ENCODE measurements at places on chromosomes 4 and X. TPM values are rescaled to one million over a fixed set of nuclear protein-coding genes. Genes with fewer than 3 reads are reported as not detected.

GRCh38 chrX:76202471-76202870 lies 29.6 kb downstream of the PBDC1 start:
- no peak for DNase-seq

GRCh38 chrX:125101971-125102755 lies 217.5 kb upstream of the TEX13C start:
- DNase-seq: no peak

DNA sequence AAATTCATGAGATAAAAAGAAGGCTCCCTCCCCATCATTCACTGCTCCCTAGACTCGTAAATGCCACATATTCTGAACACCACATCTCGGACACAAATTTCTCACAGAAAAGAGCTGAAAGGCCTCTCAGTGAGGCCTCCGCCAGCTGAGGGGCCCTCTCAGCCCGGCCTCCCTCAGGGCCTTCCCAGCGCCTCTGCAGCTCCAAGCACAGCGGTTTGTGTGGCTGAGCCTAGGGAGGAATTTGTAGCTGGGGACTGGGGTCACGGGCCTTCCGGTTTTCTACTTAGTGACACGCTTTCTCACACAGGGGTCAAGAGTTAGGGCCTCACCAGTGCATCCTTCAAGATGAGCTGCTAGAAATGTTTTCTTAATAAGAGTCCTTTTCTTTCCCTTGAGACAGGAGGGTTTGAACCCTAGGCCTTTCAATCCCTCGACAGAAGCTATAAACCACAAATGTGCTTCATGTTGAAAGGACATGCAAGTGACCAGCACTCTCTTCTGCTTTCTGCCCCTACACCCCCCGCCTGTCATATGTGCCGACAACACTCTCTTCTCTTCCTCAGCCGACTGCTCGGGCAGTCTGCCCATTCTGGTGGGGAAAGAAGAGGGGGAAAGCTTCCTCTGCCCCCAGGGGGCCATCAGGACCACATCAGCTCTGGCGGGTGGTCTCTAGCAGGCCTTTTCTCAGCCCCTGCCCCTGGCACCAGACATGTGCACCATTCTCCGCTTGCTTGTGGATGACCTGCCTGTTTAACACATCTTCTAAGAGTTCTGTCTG lies 104.9 kb downstream of the CHIC2 start:
- DNase-seq: no peak

Gene UGT2B11
- not detected for total RNA-seq

DNA sequence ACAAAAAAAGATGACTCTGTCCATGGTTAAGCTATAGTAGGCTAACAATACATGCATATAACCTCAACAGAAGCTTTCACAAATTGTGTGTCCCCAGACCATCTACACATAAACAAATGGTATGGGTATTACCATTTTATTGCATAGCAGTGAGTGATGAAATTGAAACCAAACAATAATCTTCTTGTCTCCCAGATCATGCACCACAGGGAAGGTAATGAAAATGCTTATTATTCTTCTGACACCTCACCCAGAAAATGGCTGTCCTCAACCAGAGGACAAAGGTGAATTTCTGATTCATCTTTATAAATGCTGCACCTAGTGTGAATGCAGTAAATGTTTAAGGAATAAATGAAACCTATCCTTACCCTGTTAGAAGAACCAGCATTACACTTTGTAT lies 8.0 kb downstream of the PRSS12 start:
- DNase-seq: no peak

Gene TLL1
- total RNA-seq: 3.0 TPM

GRCh38 chrX:77628294-77629025 lies 157.6 kb downstream of the ATRX start:
- no peak for DNase-seq

Gene SCML2
- total RNA-seq: 0.90 TPM

GRCh38 chrX:94058728-94059382 lies 384.8 kb downstream of the FAM133A start:
- DNase-seq: no peak

Gene PACRGL
- total RNA-seq: 8.5 TPM

- no peak for DNase-seq
These were observed 217.8 kb downstream of the MID1IP1 start for GRCh38 chrX:39019056-39019455.

Gene TLR1
- 7.8 TPM for total RNA-seq

Gene MAGEB17
- 0.37 TPM for total RNA-seq

Gene ETDA
- not detected for total RNA-seq

GRCh38 chrX:107304141-107304540 lies 97.7 kb downstream of the DNAAF6 start:
- DNase-seq: no peak

DNA sequence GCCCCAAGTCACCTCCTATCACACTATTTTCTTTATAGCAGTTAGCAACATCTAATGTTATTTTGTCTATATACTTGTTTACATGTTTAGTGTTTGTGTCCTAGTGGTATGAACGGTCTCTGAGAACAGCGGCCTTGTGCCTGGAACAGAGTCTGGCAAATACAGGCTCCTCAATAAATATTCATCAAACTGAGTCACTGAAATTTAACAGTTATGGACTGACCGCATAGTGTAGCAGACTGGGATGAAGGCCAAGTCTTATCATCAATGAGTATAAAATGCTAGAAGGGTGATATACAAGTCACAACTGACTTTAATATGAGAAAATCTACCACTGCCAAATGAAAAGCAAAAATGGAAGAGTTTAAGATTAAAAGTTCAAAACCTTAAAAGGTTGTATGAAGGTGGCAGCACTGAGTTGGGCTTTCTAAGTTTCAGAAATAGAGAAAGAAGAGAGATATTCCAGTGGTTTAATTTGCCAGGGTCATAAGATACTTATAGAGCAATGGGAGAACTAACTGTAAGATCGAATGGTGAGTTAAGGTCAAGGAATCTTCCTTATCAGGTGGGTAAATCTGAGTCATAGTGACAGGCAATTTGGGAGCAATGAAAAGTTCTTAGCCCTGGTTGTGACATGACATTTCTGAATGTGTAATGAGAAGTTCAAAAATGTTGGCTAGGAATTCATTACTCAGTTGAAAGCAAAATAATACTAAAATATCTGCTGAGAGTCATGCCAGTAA lies 34.9 kb downstream of the ELOVL6 start:
- DNase-seq: no peak

GRCh38 chr4:79552311-79552710 lies 144.3 kb upstream of the GK2 start:
- no peak for DNase-seq

- DNase-seq: no peak
These were observed 918.7 kb upstream of the POU3F4 start for GRCh38 chrX:82589410-82589809.

- no peak for DNase-seq
These were observed 685 bp downstream of the COMMD8 start for GRCh38 chr4:47462799-47463234.

Gene PPP1R2C
- not detected for total RNA-seq

GRCh38 chrX:111868726-111869638 lies 7.0 kb upstream of the TRPC5OS start:
- DNase-seq: no peak

GRCh38 chr4:183989461-183989860 lies 84.4 kb downstream of the STOX2 start:
- DNase-seq: no peak

DNA sequence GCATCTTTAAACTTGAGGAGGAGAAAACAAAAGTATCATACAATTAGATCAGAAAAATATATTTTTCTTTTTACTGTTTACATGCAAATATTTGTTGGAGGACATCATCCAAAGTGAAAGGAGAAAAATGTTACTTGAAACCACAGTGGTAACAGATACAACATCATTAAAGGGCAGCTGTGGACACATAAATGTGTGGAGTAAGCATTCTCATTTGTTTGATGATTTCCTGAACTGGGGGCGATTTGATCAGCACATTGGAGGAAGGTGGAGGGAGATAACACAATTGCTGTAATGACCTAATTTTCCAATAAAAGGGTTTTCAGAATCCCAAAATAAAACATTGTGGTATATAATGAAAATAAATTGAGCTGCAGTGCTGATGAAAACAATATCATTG lies 314.5 kb upstream of the HS3ST1 start:
- no peak for DNase-seq

GRCh38 chr4:150743564-150744342 lies 161.8 kb downstream of the MAB21L2 start:
- DNase-seq: no peak

Measured in pancreas (tissue), 10 donors.